Breast epithelium (tissue), 4 donors: ENCODE measurements at places on chromosomes 2 and 18. TPM values are rescaled to one million over a fixed set of nuclear protein-coding genes. Genes with fewer than 3 reads are reported as not detected.
A peak's percentile ranks its signal among the peaks of the same experiment; 100 is the strongest.

Gene SMIM21
- total RNA-seq, result not detected

Gene SLC14A1
- 0.64 TPM for total RNA-seq

Gene EMX1
- total RNA-seq, result not detected

Gene ERBB4
- total RNA-seq, result 53.1 TPM

Gene MAP4K3
- total RNA-seq, result 101 TPM

Gene RNU2-63P
- not detected for total RNA-seq

GRCh38 chr2:199228887-199229819 is 228.6 kb downstream of the SATB2 start:
- DNase-seq, result no peak

DNA sequence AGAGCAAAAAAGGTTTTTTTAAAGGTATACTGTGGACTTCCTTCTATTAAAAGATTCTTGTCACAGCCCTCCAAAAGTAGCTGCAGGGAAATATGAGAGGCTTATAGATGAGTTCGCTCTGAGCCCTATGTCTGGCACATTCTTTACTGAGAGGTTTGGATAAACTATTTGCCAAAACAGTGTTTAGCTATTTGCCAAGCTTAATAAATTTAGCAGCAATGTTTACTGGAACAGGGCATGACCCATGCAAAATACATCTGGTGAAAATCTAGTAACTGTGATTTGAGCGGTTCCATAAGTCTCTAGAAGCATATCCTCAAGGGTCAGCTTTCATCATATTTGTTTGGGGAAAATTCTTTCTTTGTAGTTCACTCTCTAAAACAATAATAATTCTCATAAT is 1696.7 kb upstream of the PIK3C3 start:
- no peak for DNase-seq

GRCh38 chr18:40160361-40160760 is 1794.7 kb upstream of the PIK3C3 start:
- no peak for DNase-seq

GRCh38 chr18:26405190-26405801 is 143.1 kb downstream of the KCTD1 start:
- DNase-seq, result no peak

DNA sequence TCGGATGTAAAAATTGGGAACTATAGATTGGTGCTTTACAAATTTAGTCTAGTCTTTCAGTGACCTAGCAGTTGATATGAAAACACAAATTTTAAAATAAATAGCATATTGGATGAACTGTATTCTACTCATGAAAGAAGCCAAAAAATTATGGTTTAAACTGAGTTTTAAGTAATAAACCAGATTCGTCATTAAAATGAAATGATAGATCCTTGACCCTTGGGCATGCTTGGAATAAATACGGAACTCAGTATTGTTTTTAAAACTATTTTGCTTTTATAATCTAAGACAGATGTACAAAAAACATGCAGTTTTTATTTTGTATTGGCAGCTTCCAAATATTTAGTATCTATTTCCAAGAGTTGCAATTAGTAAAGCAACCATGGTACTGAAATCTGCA is 34.6 kb upstream of the TBR1 start:
- no peak for DNase-seq

GRCh38 chr2:72261076-72261475 is 113.4 kb upstream of the CYP26B1 start:
- no peak for DNase-seq

DNA sequence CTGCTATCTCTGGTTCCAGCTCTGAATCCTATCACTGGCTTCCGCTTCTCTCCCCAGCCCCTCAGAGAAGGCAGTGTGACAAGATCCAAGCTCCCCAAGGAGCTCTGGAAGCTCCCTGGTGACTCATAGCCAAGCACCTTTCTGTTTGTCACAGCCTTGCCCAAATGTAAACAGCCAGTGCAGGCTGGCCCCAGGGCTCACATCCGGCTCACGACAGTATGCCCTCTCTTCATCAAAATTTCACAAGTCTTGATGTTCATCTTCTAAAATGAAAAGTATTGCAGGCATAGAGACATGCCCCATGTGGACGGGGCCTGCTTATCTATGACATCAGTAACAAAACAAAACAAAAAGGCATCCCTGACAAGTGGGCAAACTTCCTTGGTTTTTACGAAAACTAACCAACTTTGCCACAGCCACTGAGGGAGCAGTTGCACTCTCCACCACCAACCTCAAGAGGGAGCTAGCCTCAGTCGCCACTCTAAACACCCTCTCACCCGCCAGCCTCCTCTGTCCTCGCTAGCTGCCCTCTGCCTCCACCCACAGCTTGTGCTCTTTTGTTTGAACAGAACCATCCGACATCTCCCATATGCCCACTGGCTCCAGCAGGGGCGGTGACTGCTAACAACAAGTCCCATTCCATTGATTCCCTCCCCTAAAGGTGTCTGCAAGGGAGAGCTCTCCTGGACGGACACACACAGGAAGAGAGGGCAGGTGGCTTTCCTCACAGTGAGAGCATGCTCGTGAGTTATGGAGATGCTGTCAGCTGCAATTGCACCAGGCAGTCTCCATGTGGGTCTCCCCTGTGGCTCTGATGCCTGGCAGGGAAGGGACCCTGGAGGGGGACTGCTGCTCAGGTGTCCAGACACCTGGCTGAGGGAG is 71.0 kb upstream of the DAPL1 start:
- DNase-seq, result peak; percentile 78

DNA sequence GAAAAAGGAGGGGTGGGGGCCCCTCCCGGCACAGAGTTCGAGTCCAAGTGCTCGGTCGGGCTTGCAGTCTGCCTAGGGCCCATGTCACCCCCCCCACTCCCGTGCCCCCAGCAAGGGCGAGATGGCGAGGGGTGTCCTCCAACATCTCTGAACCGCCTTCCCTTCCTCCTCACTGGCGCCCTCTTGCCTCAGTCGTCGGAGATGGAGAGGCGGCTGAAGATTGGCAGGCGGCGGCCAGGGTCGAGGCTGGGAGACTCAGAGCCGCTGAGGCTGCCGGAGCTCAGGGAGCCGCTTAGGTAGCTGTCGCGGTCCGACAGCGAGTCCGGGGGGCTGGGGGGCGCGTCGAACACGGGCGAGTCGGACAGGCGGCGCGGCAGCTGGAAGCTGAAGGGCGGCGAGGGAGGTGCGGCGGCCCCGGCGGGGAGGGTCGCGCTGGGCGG is 2.3 kb downstream of the ZFP36L2 start:
- DNase-seq, result peak; percentile 51

DNA sequence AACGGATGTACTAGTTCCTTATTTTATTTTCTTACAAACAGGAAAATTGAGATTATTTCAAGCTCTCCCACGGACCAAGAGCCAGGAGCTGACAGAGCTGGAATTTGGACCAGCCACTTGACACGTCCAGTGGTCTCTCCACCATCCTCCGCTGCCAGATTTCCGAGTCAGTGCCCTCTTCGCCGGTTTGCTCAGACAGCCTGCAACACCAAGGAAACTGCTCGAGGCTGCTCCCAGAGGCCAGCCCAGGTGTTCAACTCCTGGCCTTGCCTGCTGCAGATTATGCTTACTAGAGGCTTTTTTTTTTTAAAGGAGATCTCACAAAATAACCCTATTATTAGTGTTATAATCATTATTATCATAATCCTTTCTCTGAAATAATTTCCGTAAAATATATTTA is 779.8 kb downstream of the RNF144A start:
- no peak for DNase-seq

GRCh38 chr2:8437949-8438400 is 243.9 kb upstream of the ID2 start:
- no peak for DNase-seq

DNA sequence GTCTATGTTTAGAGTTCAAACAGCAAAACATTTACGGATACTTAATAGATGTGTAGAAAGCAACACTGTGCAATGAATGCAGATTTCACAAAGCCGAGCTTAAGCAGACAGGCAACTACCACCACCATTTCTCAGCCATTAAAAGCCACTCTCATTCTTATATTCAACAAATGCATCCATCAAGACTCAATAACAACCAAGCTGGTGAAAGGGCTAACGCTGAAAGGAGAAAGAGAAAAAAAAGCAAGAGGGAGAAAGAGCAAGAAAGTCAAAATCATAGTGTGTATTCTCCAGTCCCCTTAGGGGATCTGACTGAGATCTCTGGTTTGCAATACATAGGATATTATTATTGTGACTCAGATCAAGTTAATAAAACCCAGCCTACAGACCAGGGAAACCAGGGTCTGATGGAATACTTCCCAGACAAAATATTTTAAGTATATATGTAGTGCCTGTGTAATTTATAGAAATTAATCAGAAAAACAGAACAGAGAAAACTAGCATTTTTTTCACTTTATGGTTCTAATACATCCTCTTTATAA is 14.1 kb downstream of the SATB2 start:
- DNase-seq, result no peak
